ENCODE measurements at places on chromosomes 2 and 18.

DNA sequence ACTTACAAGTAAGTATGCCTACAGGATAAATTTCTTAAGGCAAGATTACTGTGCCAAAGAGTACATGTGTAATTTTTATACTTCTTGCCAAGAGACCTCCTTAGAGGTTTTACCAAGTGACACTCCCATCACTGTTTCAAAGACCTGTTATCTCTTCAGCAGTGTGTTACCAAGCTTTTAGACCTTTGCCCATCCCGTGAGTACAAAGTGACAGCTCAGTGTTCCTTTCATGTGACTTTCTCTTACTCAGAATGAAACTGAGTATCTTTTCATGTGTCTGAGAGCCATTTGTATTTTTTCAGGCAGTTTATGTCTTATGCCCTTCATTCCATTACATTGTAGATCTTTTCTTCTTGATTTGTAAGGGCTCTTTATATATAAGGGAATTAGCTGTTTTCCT, 287.5 kb upstream of the SALL3 start:
- DNase-seq = no peak

DNA sequence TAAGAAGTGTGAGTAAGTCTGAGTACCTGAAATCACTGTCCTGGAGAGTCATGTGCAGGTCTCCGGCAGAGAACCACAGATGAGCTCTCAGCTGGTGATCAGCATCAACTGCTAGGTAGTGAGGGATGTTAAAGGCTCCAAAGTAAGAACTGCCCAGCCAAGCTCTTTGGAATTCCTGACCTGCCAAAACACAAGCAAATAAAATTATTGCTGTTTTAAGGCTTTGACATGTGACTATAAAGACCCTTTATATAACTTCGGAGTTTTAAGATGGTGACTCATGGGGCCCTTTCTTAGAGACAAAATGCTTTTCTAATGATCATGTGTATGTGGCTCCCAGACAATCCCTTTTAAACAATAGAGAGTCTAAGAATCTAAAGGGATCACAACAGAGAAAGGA, 855.7 kb downstream of the TRIB2 start:
- no peak for DNase-seq

DNA sequence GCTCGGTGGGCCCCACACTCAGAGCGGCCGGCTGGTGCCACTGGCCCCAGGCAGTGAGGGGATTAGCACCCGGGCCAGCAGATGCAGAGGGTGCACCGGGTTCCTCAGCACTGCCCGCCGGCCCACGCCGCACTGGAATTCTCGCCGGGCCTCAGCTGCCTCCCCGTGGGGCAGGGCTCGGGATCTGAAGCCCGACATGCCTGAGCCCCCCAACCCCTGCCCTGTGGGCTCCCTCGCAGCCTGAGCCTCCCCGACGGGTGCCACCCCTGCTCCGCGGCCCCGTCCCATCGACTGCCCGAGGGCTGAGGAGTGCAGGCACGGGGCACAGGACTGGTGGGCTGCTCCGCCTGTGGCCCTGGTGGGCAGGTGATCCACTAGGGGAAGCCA, 37.6 kb upstream of the TWSG1 start:
- no peak for DNase-seq

DNA sequence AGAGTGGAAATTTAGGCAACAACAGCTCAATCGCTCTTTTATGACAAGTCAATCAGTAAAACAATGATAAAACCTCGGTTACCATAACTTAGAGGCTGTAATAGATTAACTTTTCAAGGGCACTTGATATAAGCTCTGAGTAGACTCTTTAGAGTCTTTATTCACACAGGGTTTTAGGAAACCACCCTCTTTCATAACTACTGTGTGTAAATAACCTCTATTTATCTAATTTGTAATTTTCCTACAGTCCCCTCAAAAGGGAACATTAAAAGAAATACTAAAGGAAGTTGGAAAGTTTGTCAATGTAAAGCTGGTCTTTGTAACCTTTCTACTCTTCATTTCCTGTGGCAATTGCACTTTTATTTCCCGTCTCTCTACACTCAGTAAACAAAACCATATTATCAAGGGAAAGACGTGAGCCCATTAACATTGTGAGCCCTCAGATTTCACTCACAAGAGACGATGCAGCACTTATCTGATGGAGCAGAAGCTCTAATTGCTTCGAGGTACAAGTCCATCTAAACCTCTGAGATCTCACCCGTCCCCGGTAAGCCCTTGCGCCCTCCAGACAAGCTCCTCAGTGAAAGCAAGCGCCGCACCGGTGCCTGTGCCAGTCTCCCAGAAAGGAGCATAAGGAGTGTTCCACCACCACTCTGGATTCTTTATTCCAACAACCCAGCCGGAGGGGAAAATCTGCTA, 1.1 kb upstream of the HOXD1 start:
- peak; percentile 58 for DNase-seq

GRCh38 chr2:237156031-237156856, 70.6 kb downstream of the COPS8 start:
- no peak for DNase-seq

DNA sequence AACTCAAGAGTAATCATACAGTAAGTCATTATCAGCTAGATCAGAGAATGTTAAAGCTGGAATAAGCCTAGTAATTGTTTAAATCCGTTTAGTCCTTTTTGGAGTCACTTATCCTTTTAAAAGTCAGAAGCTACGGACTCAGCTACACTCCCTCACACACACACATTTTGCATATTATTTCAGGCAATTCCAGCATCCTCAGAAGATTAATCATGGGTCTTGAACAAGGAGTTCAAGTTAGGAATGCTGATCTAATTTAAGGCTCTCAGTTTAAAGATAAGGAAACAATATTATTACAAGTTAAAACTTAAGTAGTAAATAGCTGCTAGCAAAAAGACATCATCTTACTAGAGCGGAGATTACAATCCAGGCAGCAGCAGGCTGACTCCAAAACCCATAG, 74.3 kb downstream of the GTF3C3 start:
- DNase-seq = no peak

- DNase-seq = no peak
Measured at GRCh38 chr18:13493079-13493478, 233.3 kb downstream of the FAM210A start.

- DNase-seq = no peak
Measured at GRCh38 chr18:34077599-34077998, 147.1 kb downstream of the NOL4 start.

DNA sequence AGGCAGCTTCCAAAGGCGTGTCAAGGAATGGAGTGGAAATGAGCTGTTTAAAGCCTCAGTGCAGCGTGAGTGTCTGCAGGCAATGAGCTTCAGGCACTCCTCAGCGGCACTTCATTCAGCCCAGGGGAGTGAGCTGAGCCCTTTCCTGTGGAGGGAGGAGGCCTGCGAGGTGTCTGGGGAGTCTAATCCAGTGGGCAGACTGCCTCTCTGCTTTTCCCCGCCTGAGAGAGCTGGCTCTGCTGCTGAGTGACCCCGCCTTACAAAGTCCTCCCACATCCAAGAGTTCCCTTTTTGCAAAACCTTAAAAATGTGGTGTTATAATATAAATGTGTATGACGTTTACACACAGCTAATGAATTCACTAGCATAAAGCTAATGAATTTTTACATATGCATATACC, 7.0 kb upstream of the LDLRAD4 start:
- DNase-seq = no peak

DNA sequence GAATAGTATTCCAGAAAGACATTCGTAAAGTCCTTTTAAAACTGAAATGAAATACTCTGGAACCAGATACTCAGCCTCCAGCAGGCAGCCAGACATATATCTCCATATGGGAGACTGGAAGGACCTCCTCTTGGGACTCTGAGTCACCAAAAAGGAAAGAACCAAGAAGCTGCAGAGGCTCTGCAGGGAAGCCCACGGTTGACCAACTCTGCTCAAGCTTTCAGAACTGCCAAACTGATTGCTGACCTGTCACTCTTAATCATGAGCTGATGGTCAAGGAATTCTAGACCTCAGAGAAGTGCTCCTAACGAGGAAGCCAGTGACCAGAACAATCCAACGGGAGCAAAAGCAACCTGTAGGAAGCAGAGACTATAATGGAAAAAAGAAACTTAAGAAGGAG, 434.7 kb downstream of the EIPR1 start:
- no peak for DNase-seq

DNA sequence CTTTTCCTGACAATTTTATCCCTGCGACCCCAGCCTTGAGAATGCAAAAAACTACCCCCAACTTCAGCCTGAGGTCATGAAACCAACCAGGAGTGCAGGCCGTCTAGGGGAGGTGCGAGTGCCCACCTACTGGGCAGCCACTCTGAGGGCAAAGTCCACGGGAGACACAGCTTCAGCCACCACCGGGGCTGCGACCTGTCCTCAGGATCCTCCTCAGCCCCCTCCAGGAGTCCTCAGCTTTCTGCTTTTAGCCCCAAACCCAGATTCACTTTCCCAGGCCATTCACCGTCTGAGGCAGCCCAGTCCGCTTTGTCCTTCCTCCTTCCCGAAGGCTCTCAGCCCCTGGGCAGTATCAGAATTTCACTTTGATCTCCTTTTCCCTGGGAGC, 210.2 kb upstream of the TNP1 start:
- no peak for DNase-seq

DNA sequence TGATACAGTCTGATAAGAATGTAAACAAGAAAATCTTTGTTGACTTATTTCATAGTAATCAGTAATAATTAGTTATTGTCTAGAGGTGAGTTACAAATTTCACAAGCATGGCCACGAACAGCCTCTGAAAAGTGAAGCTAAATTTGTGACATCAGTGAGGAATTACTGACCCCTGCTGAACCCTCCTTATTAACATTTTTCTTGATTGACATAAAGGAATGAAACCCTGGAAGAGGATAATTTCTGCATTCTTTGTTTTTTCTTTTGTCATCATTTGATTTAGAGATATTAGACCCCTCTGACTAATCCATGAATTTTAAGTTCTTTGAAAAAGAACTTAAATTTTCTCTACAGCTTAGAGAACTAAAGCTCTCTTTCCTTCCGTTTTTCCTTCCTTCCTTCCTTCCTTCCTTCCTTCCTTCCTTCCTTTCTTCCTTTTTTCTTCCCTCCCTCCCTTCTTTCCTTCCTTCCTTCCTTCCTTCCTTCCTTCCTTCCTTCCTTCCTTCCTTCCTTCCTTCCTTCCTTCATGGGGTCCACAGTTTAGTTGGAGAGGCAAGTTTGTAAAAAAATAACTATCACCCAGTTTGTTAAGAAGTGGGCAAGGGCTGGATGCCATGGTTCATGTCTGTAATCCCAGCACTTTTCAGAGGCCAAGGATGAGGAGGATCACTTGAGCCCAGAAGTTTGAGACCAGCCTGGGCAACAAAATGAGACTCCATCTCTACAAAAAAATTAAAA, 387.0 kb downstream of the MTX2 start:
- DNase-seq = no peak

DNA sequence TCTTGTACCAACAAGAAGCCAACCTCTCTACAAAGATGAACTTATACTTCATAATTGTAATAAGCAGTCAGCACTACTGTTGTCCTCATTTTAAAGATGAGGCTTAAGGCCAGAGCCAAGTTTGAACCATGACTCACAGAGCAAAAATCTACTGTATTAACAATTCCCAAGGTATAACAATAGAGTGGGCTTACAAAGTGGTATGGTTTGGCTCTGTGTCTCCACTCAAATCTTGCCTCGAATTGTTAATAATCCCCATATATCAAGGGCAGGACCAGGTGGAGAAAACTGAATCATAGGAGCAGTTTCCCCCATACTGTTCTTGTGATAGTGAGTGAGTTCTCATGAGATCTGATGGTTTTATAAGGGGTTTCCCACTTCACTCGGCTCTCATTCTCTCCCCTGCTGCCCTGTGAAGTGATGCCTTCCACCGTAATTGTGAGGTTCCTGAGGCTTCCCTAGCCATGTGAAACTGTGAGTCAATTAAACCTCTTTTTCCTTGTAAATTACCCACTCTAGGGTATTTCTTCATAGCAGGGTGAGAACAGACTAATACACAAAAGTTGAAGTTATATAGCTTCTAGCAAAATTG, 19.5 kb downstream of the MRPL44 start:
- DNase-seq = no peak

GRCh38 chr18:6737833-6738232, 8.3 kb downstream of the ARHGAP28 start:
- no peak for DNase-seq

DNA sequence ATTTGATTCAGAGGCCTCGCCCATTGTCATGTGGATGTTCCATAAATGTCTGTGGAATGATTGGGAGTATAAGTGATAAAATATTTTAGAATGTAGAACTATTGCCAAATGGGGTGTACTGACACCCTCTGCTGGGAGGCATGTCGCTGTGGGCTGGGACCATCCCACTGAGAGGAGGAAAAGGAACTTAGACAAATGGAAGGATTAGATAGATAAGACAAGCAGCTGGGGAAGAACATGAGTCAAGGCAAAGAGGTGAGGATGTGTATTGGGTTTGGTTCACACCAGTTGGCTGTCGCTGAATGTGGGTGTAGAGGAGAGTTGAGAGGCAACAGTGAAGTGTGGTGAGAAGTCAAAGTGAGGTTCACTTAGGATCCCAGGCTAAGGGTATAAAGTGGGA, 4.0 kb downstream of the C2orf74 start:
- no peak for DNase-seq

GRCh38 chr2:109242654-109243331, 113.8 kb downstream of the SH3RF3 start:
- no peak for DNase-seq

GRCh38 chr2:47891369-47892337, 14.6 kb downstream of the FBXO11 start:
- DNase-seq = no peak

- peak; percentile 31 for DNase-seq
Measured at GRCh38 chr2:126658905-126659561, 3.1 kb downstream of the GYPC start.

DNA sequence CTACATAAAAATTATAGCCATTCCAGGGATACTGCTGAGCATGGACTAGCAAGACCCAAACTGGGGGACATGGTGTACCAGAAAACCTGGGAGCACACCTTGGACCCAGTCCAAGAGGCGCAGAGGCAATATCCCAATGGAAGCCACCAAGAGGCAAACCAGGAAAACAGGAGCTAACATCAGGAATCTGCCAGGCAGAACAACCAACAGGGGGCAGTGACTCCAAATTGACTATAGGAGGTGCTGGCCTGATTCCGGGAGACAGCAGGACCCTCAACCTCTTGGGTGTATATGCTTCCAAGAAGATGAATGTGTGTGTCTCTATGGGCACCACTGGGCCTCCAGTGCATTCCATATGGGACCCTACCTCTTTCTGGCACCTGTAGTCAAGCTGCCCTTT, 172.7 kb upstream of the ARL4C start:
- no peak for DNase-seq

GRCh38 chr2:213149294-213149875, 2.0 kb downstream of the IKZF2 start:
- DNase-seq = peak; percentile 52

Data from pons (tissue), 1 donor.